ENCODE measurements at places on chromosomes 7 and 10. TPM values are rescaled to one million over a fixed set of nuclear protein-coding genes. Genes with fewer than 3 reads are reported as not detected.

The PON1 gene
- not detected for total RNA-seq

The EPHA1 gene
- total RNA-seq = not detected

The PSD gene
- total RNA-seq = 0.35 TPM

The RHOBTB1 gene
- 42.7 TPM for total RNA-seq

The HOXA3 gene
- 6.1 TPM for total RNA-seq

The GTF2IRD1 gene
- total RNA-seq = 13.6 TPM

The ELFN1 gene
- 1.5 TPM for total RNA-seq
